ENCODE measurements at places on chromosomes 12 and 14.

DNA sequence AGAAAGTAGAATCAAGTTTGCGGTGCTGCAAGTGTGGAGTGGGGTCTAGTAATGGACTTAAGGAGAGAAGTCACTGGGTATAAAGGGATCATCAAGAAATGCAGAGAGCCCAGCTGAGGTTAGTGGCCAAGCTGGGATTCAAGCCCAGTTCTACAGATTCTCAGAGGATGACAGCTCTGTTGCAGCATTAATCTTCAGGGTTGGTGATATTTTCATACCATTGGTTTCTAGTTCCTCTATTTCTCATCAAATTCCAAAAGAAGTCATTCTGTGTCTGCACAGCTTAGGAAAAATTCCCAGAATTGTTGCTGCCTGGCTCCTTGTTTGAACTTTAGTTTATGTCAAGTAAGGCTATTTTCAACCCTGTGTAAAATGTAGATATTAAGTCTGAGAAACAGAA lies 169.5 kb upstream of the NTF3 start:
- DNase-seq, result no peak

GRCh38 chr12:31566547-31566946 lies 24.4 kb downstream of the DENND5B start:
- no peak for DNase-seq

DNA sequence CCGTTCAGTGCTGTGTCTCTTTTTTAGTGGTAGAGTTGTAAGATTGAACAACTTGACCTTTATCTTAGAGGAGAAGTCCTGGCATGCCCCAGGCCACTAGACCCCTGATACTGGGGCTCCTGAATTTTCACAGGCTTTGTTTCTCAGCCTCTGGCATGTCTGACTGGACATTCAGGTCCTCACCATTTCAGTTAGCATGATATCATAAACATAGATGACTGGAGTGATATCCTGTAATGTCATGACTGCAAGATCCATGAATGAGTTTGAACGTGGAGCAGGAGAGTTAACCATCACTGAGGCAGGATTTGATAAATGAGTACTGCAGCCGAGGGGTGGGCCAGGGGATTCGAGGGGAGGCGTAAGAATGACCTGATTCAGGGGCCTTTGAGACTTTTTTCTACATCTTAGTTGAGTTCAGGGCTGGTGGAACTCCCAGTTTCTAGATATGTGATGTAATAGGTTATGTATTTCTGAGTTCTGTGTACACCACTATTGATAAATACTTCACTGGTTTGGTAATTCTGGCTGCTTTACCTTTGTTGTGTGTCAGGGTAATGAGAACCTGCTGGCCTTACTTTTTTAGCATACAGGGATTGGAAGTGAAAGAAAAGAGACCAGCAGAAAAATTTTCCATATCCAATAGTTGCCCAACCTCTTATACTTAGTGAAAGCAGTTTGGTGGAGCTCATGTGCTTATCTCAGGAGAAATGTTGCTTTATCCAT lies 217.0 kb downstream of the SYNE2 start:
- DNase-seq, result no peak

DNA sequence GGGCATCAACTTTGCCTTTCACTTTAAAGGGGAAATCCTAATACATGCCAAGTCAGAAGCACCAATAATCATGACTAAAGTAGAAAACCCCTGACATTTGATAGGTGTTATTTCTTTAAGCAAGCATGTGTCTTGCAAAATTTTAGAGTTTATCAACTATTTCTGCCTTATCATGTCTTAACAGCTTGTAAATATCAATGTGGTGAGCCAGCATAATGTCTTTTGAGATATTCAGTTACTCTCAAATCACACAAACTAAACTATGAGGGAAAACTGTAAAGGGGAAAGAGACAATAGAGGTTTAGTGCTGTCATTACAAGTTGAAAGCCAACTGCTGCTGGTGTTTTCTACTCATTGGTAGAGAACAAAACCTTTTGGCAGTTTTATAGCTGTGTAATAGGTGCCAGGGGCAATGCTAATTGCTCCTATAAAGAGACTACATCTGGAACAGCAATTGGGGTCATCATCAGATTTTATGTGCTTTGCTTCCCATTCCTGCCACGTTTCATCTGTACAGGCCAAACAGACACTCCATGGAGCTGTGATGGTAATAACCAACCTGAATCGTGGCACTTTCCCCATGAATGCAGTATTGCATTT lies 1027.4 kb downstream of the FSCB start:
- DNase-seq, result no peak

GRCh38 chr12:109999649-109999971 lies 380 bp downstream of the ANKRD13A start:
- DNase-seq, result no peak

DNA sequence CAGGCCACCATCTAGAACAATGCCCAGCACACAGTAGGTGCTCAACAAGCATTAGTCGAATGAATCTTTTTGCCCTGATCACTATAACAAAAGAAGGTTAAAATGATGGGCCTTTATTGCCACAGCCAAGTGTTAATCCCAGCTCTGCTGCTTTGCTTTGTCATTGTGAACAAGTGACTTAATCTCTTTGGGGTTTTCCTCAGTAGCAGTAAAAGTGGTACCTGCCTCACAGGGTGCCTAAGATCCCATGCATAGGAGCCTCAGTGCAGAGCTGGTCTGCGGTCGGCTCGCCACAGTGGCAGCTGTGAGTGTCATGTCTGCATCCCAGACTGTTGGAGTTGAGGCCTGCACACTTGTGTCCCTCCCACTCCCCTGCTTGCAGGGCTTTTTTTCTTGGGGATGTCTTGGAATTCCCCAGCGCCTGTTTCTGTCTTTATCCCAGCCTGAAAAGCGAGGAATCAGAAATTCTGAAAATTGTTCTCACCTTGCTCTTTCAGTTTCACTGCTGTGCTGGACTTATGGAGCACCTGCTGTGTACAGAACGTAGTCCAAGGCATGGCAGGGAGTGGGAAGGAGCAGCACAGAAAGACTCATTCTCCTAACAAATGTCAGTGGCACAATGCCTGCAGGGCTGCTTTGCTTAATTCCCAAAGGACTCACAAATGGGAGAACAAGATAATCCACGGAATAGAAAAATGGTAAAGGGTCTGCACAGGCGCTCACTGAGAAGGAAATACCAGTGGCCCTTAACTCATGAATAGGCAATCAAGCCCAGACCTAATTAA lies 90.8 kb downstream of the EML1 start:
- DNase-seq, result no peak

GRCh38 chr12:66713984-66714383 lies 35.1 kb upstream of the GRIP1 start:
- DNase-seq, result no peak

DNA sequence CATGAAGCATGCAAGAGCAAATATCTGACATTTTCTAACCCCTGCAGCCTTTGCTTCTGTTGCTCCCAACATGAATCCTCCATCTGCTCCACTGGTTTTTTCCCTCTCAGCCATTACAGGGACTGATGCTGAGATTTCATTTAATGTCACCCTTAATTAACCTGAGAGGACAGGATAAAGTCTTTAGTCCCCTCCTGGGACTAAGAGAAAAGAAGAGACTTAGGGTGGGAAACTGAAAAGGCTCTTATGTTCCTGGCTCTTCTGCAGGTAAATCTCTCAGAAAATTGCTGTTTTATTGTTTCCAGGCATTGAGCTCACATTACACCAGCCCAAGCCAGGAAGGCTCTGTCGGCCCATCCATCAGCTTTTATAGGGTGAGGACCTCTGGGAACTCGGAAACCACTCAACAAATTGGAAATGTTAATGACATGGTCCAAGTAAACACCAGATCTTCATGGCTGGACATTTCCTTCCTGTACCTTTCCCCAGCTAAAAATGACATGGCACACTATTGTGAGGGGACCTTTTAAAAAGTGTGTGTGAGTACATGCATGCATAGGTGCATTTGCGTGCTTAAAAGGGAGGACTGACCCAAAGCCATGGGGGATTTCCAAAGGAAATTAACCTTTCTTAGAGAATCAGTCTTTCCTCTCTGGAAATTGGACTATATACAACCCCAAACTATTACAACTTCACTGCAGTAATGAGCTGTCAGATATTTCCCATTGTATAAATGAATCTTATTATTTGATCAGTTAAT lies 408.1 kb upstream of the TMTC1 start:
- no peak for DNase-seq

GRCh38 chr14:30020271-30020670 lies 92.6 kb upstream of the PRKD1 start:
- no peak for DNase-seq

- no peak for DNase-seq
Observed at GRCh38 chr12:117114784-117115183, 15.6 kb upstream of the TESC start.

- DNase-seq, result no peak
Observed at GRCh38 chr14:26187996-26188620, 409.7 kb downstream of the NOVA1 start.

- no peak for DNase-seq
Observed at GRCh38 chr12:124758266-124759220, 105.1 kb downstream of the SCARB1 start.

DNA sequence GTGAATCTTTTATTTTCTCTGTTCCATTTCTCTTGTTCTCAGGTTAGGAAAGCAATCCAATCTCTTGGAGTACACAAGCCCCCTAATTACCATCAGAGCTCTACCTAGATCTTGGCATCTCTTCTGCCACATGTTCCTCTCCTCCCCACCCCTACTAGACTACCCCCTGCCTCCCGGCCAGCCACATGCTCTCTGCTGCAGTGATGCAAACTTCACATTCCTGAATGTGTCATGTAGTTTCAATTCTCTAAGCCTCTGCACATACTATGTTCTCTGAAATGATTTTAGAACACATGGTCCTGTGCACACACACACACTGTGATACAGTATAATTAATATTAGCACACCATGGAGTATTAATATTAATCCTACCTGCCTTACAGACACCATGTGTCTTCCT lies 104.6 kb downstream of the EFCAB11 start:
- DNase-seq, result no peak

GRCh38 chr12:116337312-116337711 lies 59.8 kb upstream of the MED13L start:
- DNase-seq, result no peak

GRCh38 chr12:43407816-43408645 lies 144.0 kb downstream of the ADAMTS20 start:
- no peak for DNase-seq

- no peak for DNase-seq
Observed at GRCh38 chr12:125021771-125022170, 28.3 kb downstream of the BRI3BP start.

DNA sequence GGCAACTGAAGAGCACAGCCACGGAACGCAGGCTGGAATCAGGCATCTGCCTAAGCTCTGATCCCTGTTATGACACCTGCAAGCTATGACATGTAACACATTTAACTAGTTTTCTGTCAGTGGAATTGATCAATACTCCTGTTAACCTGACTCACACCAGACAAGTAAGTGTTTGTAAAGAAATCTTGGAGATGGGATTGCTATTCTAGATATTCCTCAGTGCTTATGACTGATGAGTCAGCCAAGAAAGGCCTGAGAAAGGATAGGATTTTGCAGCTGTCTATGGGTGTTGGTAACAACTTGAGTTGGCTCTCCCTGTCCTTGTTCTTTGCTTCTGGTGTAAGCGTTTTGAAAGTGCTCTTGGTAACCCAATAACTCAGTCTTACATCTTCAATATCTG lies 110.5 kb downstream of the GPR135 start:
- DNase-seq, result no peak

- no peak for DNase-seq
Observed at GRCh38 chr12:89977405-89978085, 268.9 kb upstream of the ATP2B1 start.

- DNase-seq, result no peak
Observed at GRCh38 chr14:92495027-92495426, 18.6 kb upstream of the RIN3 start.

- DNase-seq, result no peak
Observed at GRCh38 chr12:76226397-76226796, 121.8 kb downstream of the BBS10 start.

- DNase-seq, result peak; percentile 5
Observed at GRCh38 chr14:78758333-78758732, 588.2 kb downstream of the NRXN3 start.

GRCh38 chr12:93882763-93883162 lies 205.6 kb downstream of the CRADD start:
- DNase-seq, result no peak

GRCh38 chr12:67618303-67618702 lies 30.2 kb upstream of the DYRK2 start:
- DNase-seq, result no peak

GRCh38 chr12:1559676-1560091 lies 34.7 kb downstream of the FBXL14 start:
- DNase-seq, result no peak
